ENCODE measurements at places on chromosomes 3 and 15.

- DNase-seq: no peak
Observed at GRCh38 chr3:107208100-107208499, 169.1 kb upstream of the CCDC54 start.

GRCh38 chr3:67312155-67312554 lies 314.0 kb downstream of the KBTBD8 start:
- no peak for DNase-seq

DNA sequence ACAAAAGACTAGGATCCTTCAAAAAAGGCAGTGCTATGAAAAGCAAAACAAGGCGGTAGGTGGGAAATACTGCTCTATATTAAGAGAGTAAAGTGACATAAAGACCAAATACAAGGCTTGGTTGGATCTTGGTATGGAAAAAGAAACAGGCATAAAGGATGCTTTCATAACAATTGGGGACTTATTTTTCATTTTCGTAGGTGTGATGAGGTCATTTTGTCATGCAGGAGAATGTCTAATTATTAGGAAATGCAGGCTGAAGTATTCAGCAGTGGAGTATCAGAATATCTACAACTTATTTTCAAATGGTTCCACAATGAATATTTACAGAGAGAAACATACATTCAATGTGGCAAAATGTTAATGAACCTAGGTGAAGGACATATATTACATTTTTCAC lies 9.0 kb downstream of the XPC start:
- no peak for DNase-seq

DNA sequence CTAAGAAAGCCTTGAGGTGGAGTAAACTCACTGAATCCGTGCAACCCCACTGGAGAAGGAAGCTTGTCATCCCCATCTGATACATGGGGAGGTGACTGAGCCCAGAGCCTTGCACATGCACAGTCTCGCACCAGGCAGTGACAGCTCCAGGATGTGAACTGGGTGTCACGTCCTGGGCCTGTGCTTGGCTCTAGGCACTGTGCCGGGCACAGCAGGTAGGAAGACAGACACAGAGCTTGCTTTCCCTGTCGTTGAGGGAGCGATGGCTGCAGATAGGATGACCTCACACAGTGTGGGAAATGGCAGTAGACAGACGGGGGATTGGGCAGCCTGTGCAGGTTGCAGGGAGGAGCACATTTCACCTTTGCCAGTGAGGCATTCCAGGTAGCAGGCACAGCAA lies 12.2 kb upstream of the ATP2B2 start:
- DNase-seq: no peak

GRCh38 chr3:126901631-126902030 lies 81.3 kb upstream of the PLXNA1 start:
- DNase-seq: no peak

- DNase-seq: no peak
Observed at GRCh38 chr3:44995142-44995770, 19.2 kb downstream of the EXOSC7 start.

GRCh38 chr3:131217296-131217741 lies 164.3 kb upstream of the NUDT16 start:
- DNase-seq: no peak

GRCh38 chr3:16512435-16513140 lies 911 bp downstream of the RFTN1 start:
- DNase-seq: peak; percentile 62

- no peak for DNase-seq
Observed at GRCh38 chr3:72473156-72473555, 375.1 kb downstream of the SHQ1 start.

- no peak for DNase-seq
Observed at GRCh38 chr3:107216711-107217110, 160.5 kb upstream of the CCDC54 start.

DNA sequence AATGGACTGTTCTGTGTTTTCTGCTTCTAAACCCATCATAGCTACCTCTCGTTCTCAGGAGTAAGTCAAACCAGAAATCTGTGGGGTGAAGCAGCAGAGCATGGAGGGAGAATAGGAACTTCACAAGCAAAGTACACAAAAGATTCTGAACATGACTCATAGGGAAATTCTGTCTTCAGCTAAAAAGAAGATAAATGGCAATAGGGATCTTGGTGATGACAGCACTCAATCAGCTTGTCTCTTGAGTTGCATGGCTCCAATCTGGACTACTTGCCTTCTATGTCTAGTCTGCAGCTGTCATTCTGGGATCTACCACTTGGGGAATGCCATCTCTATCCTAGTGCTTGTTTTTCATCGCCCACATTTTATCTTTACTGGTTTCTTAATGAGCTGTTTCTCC lies 13.5 kb upstream of the GRAMD1C start:
- DNase-seq: no peak

DNA sequence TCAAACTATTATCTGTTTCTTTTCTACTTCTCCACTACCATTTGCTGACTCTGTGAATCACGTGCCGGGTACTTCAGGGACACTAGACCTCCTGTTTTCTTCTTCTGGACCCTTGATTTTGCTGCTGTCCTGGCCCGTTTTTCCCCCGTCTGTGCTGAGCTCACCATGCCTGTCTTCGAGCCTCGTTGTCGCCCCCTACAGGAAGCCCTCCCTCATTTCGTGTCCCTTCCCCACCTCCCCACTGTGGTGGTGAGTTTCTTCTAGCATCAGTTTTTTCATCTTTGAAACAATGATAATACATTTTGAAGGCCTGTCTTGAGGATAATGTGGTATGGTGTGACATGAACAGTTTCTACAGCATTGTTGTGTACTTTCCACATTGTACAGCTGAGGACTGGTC lies 12.8 kb downstream of the GABRG3 start:
- no peak for DNase-seq

GRCh38 chr3:48151058-48151806 lies 37.0 kb downstream of the CDC25A start:
- peak; percentile 65 for DNase-seq

DNA sequence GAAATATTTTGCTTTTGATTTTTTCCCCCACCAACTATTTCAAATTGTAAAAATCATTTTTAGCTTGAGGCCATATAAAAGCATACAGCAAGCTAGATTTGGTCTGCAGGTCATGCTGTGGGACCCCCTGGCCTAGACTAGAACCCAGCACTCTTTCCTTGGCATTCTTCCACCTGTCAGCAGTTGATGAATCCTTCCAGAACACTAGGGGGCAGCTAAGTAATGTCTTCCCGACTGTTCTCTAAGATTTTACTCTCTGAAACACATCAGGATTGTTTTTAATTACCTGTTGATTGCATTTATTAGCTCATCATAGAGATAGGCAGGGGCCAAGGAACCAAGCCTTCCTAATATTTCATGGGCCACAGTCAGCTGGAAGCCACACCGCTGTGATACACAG lies 174.5 kb downstream of the CACNA1D start:
- no peak for DNase-seq

GRCh38 chr3:113200946-113201345 lies 10.4 kb upstream of the BOC start:
- no peak for DNase-seq

GRCh38 chr3:148778926-148779325 lies 48.7 kb upstream of the CPB1 start:
- DNase-seq: no peak

DNA sequence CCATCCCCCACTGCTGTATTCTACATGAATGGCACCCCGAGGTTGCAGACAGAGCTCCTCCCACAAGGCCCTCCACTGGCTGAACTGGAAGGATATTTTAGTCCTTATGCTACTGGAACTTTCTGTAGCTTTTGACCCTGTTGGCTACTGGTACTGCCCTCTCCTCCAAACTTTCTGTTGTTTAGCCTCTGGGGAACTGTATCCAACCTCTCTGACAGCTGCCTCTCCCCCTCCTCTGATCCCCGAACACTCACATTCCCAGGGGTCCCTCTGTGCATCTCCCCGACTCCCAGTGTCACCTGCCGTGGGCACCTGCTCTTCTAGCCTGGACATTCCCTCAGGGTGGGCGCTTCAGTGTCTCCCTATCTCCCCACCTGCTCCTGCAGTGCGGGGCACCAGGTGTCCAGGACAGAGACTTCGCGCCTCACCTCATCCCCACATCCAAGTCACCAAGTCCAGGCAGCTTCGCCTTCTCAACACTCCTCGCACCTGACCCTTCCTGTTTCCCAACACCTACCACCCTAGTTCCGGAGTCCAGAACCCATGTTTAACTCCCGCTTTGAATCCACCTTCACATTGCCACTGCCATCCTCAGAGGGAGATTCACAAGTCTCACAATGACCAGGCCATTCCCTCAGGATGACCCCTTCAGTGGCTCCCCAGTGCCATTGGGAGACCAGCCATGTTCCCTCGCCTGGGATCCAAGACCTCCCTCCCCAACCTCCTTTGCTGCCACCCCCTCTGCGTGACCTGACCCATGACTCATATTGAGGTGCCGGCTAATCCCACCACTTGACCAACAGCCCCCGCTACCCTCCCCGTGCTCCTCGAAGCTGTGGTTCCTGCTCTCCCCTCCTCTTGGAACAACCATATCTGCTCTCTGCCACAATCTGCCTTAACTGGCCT lies 34.2 kb downstream of the BDH1 start:
- no peak for DNase-seq

DNA sequence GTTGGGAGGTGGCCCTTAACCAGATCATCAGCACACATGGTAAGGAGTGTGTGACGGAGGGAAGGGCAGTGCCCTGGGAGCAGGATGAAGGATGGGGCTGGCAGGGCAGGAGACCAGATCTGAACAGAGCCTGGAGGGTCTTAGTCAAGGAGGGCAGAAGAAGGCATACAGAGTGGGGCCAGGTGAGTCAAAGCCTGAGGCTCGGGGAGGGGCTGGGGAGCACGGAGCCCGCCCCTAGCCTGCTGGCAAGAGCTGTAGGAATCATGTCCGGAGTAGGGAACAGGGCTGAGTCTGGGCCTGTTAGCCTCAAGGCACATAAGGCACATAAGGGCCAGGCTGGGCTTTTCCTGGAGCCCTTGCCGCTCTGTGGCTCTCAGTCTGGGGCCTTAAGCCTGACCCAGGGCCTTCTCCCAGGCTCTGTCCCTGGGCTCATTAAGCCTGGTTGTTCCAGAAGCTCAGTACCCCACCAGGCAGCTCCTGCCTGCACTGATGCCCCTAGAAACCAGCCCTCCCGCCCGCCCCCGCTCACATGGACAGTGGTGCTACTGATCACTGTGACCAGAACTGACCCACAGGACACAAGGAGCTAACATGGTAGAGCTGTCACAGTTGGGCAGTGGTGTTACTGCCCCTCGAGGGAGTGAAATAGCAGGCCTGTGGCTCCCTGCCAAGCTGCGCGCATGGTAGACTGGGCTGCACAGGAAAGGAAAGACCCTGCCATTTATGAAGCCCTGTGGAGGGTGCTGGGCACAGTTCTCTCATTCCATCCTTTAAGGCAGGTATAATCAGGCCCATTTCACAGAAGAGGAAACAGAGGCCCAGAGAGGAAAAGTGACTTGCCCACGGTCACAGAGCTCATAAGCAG lies 14.6 kb downstream of the ISG20 start:
- no peak for DNase-seq

GRCh38 chr3:105835606-105836005 lies 33.2 kb downstream of the CBLB start:
- DNase-seq: no peak

DNA sequence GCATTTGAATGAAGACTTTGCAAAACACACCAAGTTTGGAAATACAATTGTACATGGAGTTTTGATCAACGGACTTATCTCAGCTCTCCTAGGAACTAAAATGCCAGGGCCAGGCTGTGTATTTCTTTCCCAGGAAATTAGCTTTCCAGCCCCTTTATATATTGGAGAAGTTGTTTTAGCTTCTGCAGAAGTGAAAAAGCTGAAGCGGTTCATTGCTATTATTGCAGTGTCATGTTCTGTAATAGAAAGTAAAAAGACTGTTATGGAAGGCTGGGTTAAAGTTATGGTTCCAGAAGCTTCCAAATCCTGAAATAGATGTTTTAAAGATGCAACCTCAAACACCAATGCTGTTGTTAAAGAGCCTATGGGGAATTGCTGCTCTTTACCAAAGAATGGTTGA lies 11.5 kb downstream of the HTD2 start:
- DNase-seq: no peak

DNA sequence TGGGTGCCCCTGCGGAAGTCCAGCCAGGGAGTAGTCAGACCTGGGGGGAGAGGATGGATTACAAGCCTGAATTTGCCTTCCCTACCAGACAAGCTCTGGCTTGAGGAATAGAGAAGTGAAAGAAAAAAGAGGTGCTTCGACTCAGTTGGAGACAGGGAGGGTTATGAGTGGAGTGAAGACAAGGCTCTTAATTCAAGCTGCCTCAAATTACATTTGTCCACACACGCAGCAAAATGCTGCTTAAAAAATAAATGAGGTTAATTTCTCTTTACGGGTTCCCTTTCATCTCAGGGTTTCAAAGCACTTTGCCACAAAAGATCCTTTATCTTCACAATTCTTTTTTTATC lies 49.0 kb upstream of the SLC4A7 start:
- DNase-seq: no peak

DNA sequence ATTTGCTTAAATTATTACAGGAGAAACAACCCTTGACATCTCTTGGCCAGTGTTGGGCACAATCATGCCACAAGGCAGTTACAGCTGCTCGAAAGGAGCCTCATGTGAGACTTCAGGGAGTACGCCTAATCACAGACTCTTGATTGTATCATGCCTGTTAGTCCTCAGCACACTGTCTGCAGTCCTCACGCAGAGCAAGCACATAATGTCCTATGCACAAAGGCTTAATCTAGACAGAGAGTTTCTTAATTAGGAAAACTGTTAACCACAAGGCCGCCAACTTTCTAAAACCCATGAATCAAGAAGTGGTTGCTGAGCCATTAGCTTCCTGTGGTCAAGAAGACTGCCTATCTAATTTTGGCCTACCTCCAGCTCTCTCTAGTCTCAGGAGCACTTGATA lies 172.0 kb downstream of the UNC13C start:
- no peak for DNase-seq

DNA sequence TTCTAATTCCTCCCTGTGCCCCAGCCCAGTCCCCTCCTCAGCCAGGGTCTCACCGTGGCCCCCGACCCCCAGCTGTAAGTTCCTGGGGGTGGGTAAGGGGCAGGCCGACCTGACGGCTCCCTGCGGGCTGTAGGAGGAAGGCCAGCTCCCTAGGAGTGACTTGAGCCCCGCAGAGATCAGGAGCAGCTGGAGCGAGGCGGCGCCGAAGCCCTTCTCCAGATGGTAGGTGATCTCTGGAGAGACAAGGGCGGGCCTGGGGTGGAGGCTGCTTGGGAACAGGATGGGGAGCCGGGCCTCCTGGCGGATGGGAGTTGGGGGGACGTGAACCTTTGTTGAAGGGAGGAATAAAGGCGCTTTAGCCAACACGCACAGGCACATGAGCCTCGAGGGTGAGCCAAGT lies 4.2 kb downstream of the SLC28A1 start:
- no peak for DNase-seq

- DNase-seq: peak; percentile 74
Observed at GRCh38 chr3:183252973-183253527, at the start of gene B3GNT5. Gene B3GNT5 (plus strand): TSS chr3:183253253. CDS start chr3:183269799, 16,546 bp downstream.

GRCh38 chr15:65375871-65376607 lies 1.8 kb downstream of the IGDCC3 start:
- no peak for DNase-seq

- no peak for DNase-seq
Observed at GRCh38 chr3:191425322-191425734, 35.6 kb upstream of the PYDC2 start.

DNA sequence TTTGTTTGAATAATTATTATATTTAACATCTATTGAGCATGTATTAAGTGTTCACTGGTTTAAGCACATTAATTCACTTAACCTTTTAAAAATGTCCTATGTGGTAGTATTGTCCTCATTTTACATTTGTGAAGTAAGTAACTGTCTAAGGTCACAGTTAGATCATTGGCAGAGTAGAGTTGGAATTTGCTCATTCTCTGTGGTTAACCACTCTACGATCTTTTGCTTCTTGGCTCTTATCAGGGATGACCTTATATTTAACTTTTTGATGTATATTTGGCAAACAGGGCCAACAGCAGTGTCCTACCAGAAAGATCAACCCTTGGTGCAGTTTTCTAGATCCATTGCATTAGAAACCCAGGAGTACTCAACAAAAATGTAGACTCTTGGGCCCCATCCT lies 34.0 kb downstream of the PXK start:
- DNase-seq: no peak

Measured in stimulated activated CD4-positive, alpha-beta T cell treated with anti-CD3 and anti-CD28 coated beads, Interleukin-2, amount 100 ng/mL, for 24 hours (primary cell).